Activated B cell treated with CpG ODN at 0.5 μM for 24 hours (primary cell): ENCODE measurements at places on chromosomes 1 and 21.

- H3K36me3 ChIP-seq: no peaks in the 10 kb centered on the region
- H3K4me3 ChIP-seq: no peak overlapping the region
- DNase-seq: no peak
- H3K27ac ChIP-seq: no peak overlapping the region
- peaks cover 39% of the 10 kb centered on the region for H3K27me3 ChIP-seq
- H3K4me1 ChIP-seq: no peaks in the 10 kb centered on the region
Measured at GRCh38 chr1:165409657-165410358, 35.1 kb downstream of the RXRG start.

DNA sequence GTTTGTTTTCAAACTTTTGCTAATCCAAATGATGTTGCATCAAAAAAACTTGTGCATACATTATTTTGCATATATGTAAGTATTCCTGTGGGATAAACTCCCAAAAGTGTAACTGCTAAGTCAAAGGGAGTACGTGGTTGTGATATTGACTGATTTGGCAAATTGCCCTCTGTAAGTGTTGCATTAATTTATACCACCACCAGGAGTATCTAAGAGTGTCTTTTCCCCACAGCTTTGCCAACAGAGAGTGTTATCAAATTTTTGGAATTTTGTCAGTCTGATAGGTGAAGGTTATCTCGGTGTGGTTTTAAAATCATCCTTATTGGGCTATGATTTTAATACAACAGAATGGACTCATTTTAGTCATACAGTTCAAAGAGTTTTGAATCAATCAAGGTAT, 30.1 kb upstream of the PARP1 start:
- no peaks in the 10 kb centered on the region for H3K27me3 ChIP-seq
- no peaks in the 10 kb centered on the region for H3K36me3 ChIP-seq
- no peak overlapping the region for H3K27ac ChIP-seq
- H3K4me3 ChIP-seq: no peak overlapping the region

DNA sequence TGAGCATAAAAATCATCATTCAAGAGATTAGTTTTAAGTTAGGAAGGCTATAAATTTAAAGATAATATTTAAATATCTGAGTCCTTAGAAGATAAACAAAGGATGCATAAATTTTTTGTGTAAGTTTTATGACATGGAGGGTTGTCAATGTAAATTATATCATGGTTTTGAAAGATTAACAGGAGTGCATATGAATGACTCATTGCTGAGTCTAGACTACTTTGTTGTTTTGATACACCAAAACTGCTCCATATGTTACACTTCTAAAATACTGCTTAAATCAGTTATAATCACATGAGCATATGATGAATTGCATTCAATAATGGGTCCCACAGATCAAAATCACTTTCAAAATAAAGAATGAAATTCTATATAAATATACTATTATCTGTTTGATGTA, 312.5 kb downstream of the KCNT2 start:
- H3K4me1 ChIP-seq: no peaks in the 10 kb centered on the region
- no peak overlapping the region for H3K4me3 ChIP-seq
- H3K27ac ChIP-seq: no peak overlapping the region
- no peak for DNase-seq

DNA sequence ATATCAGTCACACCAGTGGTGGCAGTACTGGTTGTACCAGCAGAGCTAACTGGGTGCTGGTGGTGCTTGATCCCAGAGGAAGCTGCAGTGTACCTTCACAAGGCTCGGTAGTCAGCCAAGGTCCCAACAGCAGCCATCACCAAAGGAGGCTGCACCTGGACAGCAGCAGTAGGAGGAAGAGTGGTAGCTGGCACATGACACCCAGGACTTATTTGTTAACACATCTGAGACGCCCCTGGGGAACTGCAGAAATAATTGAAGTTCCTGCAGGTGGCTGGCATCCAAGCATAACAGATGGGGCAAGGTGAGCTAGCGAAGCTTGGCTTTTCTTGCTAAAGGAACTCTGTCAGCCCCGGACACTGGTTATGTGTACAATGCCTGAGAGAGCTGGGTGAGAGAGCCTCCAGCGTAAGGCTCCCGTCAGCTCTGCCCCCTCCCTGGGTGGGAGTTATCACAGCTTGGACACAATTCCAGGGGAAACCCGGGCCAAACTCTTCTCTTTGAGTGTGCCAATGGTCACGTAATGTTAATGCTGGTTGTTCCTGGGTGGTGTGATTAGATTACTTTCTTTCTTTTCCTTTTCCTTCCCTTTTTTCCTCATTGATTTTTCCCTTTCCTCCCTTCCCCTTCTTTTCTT, 29.1 kb upstream of the PARP1 start:
- H3K4me3 ChIP-seq: peak overlapping the region; percentile 30
- no peaks in the 10 kb centered on the region for H3K36me3 ChIP-seq
- H3K4me1 ChIP-seq: peaks cover 39% of the 10 kb centered on the region
- H3K27ac ChIP-seq: peak overlapping the region; percentile 60

DNA sequence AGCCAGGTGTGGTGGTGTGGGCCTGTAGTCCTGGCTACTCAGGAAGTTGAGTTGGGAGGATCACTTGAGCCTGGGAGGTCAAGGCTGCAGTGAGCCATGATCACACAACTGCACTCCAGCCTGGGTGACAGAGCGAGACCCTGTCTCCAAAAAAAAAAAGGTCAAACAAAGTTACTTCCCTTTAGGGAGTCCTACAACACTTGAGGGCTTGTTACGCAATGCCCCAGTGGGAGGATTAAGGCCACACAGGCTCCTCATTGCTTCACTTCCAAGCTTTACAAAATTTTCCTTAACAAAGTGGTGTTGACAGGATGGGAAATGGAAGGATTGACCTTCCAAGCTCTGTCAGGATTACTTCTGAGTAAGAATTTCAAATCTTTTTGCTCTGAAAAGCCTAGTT, 6.2 kb upstream of the EXTL1 start:
- H3K27me3 ChIP-seq: no peaks in the 10 kb centered on the region
- H3K4me3 ChIP-seq: no peak overlapping the region
- H3K36me3 ChIP-seq: no peaks in the 10 kb centered on the region
- no peaks in the 10 kb centered on the region for H3K4me1 ChIP-seq

GRCh38 chr1:227092069-227092468, 152.0 kb downstream of the COQ8A start:
- H3K27me3 ChIP-seq: peaks cover 5% of the 10 kb centered on the region
- no peak overlapping the region for H3K27ac ChIP-seq
- no peaks in the 10 kb centered on the region for H3K4me1 ChIP-seq
- no peak for DNase-seq

- DNase-seq: no peak
- peaks cover 2% of the 10 kb centered on the region for H3K4me1 ChIP-seq
- H3K36me3 ChIP-seq: peaks cover 49% of the 10 kb centered on the region
- H3K27me3 ChIP-seq: no peaks in the 10 kb centered on the region
- no peak overlapping the region for H3K4me3 ChIP-seq
Measured at GRCh38 chr1:33153650-33154049, 28.2 kb downstream of the TRIM62 start.

DNA sequence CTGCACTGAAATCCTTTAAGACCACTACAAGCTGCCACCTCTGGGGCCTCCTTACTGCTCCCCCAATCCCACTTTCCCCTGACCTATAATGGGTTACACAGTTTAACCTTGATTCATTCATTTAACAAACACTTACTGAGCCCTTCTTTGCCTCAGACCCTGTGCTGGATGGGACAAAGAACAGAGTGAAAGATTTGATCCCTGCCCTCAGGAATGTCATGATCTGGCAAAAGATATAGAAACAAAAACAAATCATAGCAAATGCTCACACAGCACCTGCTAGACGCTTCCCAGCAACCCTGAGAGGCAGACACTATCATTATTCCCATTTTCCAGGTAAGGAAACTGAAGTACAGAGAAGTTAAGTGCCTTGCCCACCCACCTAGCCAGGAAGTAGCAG, 7.0 kb upstream of the AUNIP start:
- H3K4me1 ChIP-seq: peaks cover 6% of the 10 kb centered on the region
- no peak for DNase-seq
- H3K36me3 ChIP-seq: no peaks in the 10 kb centered on the region
- no peak overlapping the region for H3K27ac ChIP-seq

- no peak for DNase-seq
- no peak overlapping the region for H3K4me3 ChIP-seq
- no peaks in the 10 kb centered on the region for H3K4me1 ChIP-seq
Measured at GRCh38 chr1:192916021-192916420, 107.2 kb downstream of the RGS2 start.
